ENCODE measurements at places on chromosomes 5 and 9.

DNA sequence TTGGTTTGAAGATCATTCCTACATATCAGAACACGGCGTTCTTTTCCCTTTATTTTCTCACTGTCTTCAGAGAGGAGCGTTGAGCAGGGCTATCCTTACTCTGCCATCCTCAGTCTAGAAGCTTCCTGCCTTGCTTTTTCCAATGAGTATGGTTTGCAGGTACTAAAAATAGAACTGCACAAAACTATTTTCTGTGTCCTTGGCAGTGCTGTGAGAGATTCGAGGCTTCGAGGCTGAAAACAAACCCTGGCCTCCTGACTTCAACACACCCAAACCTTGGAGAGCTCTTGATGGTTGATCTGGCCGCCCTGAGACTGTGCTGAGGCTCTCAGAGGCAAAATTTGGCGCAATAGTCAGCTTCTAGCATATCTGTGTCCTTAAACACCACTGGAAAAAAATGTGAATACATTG lies 78.9 kb downstream of the GOLPH3 start:
- no peak for DNase-seq

- no peak for DNase-seq
Observed at GRCh38 chr5:136128481-136128880, 4.2 kb upstream of the SMAD5 start.

GRCh38 chr9:134764473-134765269 lies 115.9 kb upstream of the FCN2 start:
- no peak for DNase-seq

GRCh38 chr5:124755565-124755964 lies 9.1 kb upstream of the ZNF608 start:
- DNase-seq = no peak

- DNase-seq = no peak
Observed at GRCh38 chr9:97781902-97782301, 71.1 kb upstream of the FOXE1 start.

DNA sequence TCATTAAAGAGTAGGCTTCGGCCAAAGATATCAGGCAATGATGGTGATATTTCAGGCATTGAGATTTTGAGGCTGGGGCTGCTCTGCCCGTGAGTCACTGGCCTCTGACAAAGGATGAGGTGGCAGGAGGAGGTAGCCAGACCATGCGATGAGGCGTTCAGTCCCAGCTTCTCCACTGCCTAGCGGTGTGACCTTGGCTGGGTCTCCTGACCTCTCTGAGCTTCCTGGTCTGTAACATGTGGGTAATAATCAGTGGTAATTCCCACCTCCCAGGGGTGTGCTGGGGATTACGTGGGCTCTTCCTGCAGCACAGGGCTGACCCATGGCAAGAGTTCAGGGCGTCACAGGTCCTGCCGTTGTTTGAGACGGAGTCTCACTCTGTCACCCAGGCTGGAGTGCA lies 73.2 kb upstream of the RAPGEF1 start:
- no peak for DNase-seq

DNA sequence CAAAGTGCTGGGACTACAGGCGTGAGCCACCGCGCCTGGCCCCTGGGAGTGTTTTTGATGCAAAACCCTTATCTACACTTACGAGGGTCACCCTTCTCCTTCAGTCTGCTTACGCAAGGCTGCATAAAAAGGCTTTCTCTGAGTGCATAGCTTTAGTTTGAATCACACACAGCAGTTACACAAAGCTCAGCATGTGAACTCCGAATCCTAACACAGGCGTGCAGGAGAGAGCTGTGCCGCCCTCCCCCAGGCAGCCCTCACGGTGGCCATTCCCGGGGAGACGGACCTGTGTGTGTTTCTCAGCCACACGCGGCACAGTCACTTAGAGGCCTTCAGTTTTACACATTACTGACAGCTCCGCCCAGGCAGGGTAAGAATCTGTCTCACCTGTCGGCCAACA lies 26.7 kb downstream of the EXD3 start:
- DNase-seq = no peak

- DNase-seq = no peak
Observed at GRCh38 chr5:17203329-17204132, 13.9 kb upstream of the BASP1 start.

DNA sequence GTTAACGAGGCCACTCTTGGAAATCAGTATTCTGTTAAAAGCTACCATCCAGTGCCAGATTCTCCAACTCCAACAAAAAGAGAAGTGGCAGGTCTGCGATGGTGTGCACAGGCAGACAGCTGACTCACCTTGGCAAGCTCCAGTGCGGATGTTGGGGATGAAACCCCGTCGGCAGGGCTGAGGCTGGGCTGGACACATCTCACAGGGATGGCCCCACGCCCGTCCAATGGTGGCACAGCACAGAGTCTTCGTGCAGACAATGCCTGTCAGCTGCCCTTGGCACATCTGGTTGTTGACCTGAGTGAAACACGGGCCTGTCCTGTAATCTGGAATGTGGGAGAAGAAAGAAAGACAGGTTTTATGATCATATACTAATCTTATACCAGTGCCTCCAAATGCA lies 73.4 kb downstream of the FBN2 start:
- no peak for DNase-seq

DNA sequence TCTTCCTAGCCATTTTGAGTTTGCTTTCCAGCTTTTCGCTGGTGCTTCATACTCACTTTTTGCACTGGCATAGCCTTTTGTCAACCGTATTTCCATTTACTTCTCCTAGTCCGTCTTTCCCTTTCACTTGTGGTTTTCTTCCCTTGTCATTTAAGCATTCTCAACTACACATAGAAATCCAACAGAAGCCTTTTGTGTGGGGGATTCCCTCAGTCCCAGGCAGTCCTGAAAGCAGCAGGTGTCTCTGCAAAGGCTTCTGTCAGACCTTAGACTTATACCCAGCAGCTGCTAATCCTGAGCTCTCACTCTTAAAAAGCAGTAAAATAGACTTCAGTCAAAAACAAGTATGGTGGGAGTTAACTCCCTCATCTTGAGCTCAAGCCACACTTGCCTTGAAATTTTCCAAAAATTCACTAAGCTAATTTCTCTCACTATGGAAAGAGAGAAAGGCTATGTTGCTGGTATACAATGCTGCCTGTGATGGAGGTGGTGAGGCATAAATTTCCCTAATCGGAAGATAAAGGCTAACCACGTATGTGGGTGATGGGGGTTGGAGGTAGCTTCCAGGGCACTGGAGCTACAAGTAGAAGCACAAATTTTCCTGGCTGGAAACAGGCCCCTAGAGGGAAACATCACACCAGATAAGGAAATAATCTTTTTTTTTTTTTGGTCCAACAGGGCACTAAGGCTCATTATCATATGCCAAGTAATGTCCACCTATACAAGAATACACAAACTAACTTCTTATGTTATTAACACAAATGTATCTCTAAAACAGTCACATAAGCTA lies 34.8 kb upstream of the IFNK start:
- DNase-seq = no peak

- no peak for DNase-seq
Observed at GRCh38 chr5:168914491-168914890, 335.3 kb upstream of the PANK3 start.
